ENCODE measurements at places on chromosomes 7 and 10.

GRCh38 chr7:134290286-134290685 lies 26.4 kb downstream of the SLC35B4 start:
- DNase-seq = no peak

- DNase-seq = no peak
Measured at GRCh38 chr7:149680331-149681025, 92.9 kb downstream of the ZNF467 start.

- DNase-seq = no peak
Measured at GRCh38 chr10:122480146-122480833, 18.9 kb downstream of the HTRA1 start.

DNA sequence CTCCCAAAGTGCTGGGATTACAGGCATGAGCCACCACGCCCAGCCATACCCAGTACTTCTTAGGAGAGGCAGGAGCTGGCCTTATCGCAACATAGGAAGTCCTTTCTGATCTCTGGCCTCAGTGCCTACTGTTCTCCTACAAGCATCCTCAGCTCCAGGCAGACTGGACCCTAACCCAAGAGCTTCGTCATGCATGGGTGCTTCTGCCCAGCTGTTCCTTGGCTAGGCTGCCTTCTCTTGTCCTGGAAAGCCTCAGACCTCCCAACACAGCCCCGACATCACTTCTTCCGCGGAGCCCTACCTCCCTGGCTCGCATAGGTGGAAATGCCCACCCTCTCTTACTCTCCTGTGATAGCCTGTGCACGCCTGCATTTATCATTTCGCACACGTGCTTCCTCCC lies 15.8 kb downstream of the BCL7B start:
- DNase-seq = no peak

- no peak for DNase-seq
Measured at GRCh38 chr7:91396-92175, 100.8 kb upstream of the FAM20C start.

- no peak for DNase-seq
Measured at GRCh38 chr10:122475100-122475499, 13.7 kb downstream of the HTRA1 start.

GRCh38 chr7:859359-860030 lies 16.9 kb upstream of the GET4 start:
- no peak for DNase-seq

DNA sequence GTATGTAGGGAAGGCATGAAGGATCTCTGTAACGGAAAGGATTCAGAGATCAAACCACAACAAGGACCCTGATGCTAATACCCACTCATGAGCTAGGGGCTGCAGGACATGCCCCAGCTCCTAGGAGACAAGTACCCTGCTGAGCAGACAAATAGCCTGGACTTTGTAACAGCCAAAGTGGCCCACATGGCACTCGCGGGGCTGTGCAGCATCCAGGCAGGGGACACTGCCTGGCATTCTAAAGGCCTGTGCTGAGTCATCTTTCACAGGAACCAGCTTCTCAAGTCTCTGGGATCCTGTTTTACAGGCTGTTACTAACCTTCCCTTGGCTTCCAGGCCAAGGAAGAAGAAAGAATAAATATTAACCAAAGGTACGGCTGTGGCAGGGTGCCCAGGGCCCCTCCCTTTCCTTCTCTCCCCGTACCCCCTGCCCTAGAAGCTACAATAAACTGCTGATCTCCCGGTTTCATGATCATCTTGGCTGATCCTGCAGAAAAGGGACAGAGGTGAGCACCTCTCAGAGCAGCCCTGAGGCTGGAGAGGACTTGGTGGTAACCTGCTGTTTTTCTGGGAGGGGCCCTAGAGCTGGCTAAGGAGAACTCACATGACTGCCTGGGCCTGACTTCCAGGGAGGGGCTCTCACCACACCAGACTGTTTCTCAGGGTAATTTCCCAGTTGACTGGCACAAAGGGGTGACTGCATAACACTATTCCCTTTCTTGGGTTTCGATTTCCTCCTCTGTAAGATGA lies 4.2 kb upstream of the RPEL1 start:
- DNase-seq = no peak

GRCh38 chr10:115250784-115251183 lies 157.6 kb downstream of the ATRNL1 start:
- DNase-seq = no peak

- DNase-seq = no peak
Measured at GRCh38 chr10:100038561-100039071, 28.9 kb upstream of the DNMBP start.

- DNase-seq = no peak
Measured at GRCh38 chr7:130458257-130458656, 17.4 kb upstream of the CEP41 start.

- no peak for DNase-seq
Measured at GRCh38 chr10:49044293-49045193, 70.8 kb downstream of the VSTM4 start.

DNA sequence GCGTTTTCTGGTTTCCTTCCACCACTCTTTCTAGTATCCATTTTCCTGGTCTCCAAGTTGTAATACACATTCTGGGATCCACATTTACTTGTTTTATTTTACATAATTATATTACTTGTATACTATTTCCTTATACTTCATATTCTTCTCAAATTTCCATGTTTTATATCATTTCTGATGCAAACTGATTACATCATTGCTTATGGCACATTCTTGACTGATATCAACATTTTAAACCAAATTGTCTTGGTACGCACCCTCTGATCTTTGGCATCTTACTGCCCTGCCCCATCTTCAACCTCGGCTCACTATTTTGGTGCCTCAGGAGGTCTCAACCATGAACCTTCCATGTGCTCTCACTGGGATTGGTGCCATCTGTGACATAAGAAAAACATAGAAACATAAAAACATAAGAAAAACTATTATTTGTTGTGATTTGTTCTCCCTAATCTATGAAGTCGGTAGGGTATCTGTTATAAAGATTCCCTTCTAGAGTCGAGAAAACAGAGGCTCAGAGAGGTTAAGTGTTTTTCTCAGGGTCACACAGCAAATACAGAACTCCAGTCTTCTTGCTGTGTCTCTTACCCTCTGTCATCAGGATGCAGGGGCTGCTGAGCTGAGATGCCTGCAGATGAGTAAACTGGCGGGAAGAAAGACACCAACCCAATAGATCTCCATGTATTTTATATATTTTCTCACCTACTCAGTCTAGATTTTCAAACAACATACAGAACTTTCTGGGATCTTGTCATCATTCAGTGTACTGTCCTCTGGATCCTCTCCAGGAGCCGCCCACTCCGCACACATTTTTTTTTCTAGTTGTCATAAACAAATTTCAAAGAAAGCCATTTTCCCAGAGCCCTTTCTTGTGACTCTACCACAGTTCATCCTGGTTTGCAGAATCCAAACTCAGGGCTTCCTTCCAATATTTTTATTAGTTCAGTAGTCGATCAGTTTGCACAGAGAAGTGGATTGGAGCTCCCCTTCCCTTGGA lies 79.5 kb downstream of the PARP12 start:
- no peak for DNase-seq

All from GOT3 (cell line).